ENCODE measurements at places on chromosomes 5 and 9.

- no peak for DNase-seq
These were observed 80.2 kb downstream of the ARRDC3 start for GRCh38 chr5:91302958-91303357.

DNA sequence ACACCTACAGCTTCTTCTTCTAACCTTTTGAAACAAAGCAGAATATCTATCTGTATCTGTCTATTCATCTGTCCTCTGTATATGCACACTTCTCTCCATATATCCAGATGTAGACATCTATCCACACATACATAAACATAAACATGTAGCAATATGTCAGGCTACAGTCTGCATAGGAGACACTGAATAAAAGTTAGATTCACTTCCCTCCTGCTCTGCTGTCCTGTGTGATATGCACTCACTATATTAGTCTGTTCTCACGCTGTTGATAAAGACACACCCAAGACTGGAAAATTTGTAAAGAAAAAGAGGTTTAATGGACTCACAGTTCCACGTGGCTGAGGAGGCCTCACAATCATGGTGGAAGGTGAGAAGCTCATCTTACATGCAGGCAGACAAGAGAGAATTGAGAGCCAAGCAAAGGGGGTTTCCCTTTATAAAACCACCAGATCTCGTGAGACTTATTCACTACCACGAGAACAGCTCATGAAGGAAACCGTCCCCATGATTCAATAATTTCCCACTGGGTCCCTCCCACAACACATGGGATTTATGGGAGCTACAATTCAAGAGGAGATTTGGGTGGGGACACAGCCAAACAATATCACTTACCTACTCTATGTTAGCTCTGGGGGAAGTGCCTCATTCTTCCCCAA lies 24.1 kb downstream of the RANBP3L start:
- no peak for DNase-seq

DNA sequence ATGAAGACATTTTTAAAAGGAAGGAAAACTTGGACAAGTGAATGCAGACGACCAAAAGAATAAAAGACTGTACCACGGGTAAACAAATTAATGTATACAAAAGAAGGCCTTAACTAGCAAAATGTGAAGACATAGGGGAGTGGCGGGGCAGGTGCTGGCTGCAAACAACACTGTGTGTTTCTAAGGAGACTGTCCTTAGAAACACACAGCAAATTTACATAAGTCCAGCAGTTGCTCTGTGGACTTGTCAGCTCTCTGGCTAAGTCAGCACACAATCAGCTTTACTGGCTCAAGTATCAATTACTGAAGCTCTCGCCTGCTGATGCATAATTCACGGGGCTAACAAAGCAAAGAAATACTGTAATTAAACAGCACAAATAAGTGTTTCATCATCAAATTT lies 24.8 kb downstream of the PTBP3 start:
- DNase-seq: no peak

- DNase-seq: no peak
These were observed 16.9 kb downstream of the CRB2 start for GRCh38 chr9:123372766-123373446.

GRCh38 chr5:123138774-123139173 lies 49.7 kb downstream of the PRDM6 start:
- DNase-seq: no peak

- DNase-seq: no peak
These were observed 255.4 kb upstream of the NFIL3 start for GRCh38 chr9:91678807-91679580.

DNA sequence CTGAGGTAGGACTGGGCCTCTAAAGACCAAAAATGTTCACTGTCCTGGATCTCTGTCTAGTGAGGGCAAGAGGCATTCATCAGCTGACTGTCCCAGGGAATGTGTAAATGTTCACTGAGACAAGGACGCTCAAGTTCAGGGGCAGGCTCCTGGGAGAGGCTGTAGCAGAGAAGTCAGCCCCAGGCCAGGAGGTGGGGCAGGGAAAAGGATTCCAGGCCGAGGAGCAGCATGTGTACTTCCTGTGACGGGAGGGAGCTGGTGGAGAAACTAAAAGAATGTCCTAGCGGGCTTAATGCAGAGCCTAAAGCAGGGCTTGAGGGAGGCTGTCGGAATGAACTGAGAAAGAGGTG lies 205.8 kb downstream of the GABBR2 start:
- no peak for DNase-seq

GRCh38 chr5:122429545-122430318 lies 117.7 kb downstream of the SNCAIP start:
- DNase-seq: no peak

GRCh38 chr9:20823051-20823450 lies 139.0 kb downstream of the FOCAD start:
- no peak for DNase-seq

DNA sequence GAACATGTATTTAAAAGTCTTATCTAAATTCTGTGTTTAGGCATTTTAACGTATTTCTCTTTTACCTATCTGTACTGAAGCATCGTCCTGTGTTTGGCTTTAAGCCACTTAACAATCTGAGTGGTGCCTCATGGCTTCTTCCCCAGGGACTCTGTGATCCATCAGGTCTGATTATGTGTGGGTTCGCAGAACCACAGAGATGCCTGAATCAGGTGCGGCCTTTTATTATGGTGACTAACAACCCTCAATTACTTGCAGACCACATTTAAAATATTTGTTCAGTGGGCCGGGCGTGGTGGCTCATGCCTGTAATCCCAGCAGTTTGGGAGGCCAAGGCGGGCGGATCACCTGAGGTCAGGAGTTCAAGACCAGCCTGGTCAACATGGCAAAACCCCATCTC lies 39.6 kb upstream of the SAP30L start:
- DNase-seq: no peak

DNA sequence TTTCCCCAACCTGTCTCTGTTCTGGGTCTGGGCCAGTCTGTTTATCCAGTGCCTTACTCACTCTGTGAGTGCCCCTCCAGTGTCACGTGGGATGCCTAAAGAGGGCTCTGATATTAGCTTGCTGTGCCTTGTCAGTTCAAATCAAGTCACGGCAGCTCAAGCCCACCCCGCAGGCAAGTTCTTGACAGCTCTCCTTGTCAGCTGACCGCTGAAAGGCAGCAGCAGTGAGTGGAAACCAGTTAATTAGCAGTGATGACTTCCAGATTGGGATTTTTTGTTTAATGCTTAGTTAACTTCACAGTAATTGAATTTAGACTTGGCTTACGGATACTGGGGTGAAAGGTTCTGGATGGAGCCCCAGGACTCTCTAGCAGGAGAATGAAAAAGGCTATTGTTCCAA lies 210.1 kb downstream of the PSAT1 start:
- DNase-seq: no peak

DNA sequence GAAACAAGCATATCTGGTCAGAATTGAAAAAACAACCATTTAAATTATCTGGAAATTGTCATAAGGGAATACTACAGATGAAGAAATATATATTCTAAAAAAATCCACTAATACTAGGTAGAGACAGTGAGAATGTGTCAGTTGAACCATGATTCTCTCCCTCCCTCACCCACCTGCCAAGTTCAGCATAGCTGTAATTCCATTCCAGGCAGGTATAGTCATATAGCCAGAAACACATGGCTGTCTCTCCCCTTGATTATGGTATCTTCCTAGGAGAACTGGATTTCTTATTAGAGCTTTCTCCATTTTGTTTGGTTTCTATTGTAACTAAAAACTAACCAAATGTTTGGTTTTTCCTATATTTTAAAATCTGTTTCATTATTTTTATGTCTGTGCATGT lies 509.2 kb downstream of the CDH10 start:
- DNase-seq: no peak

GRCh38 chr9:130894546-130894945 lies 2.1 kb downstream of the QRFP start:
- DNase-seq: no peak

GRCh38 chr5:74196233-74196632 lies 444.3 kb downstream of the ENC1 start:
- no peak for DNase-seq

DNA sequence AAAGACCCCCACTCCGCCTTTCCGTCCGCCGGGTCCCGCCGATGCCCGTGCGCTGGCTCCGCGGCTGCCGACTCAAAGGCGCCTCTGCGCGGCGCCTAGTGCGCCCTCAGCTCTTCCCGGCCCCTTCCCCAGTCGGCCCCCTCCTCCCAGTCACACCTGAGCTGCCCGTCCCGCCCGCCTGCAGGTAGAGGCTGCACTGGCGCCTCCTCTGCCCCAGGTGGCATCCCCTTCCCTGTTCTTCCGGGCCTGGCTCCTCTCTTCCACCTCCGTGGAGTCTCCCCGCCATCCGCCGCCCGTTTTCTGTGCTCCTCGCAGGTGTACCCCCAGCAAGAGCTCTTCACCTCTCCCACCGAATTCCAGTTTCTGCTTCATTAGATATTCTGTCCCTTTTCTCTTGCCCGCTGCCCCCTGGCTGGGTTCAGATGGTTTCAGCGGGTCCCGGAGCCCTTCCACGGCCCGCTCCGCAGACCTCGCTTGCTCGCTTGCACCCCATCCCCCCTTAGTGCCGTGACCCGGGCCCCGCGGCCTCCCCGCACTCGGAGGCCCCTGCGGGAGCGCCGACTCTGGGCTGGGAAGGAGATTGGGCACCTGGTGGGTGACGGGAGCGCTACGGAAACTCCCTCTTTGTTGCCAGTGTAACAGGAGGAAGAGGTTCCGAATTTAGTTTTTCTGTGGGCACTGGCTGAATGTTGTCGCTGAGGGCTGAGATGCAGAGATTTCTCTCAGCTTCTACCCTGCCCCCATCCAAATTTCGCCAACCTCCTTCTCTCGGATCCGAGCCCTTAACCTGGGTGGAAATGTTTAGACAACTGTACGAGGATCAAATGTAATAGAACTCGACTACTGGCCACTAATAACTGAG lies 809 bp downstream of the SLC44A1 start:
- peak; percentile 5 for DNase-seq

DNA sequence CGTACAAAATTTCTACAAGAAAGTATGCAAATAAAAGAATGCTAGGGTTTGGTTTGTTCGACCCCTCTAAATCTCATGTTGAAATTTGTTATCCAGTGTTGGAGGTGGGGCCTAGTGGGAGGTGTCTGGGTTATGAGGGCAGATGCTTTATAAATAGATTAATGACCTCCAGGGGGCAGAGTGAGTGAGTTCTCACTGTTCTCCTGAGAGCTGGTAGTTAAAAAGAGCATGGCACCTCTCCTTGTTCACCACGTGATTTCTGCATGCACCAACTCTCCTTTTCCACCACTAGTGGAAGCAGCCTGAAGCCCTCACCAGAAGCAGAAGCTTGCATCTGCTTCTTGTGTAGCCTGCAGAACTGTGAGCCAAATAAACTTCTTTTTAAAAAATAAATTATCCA lies 50.4 kb upstream of the FAM170A start:
- no peak for DNase-seq

DNA sequence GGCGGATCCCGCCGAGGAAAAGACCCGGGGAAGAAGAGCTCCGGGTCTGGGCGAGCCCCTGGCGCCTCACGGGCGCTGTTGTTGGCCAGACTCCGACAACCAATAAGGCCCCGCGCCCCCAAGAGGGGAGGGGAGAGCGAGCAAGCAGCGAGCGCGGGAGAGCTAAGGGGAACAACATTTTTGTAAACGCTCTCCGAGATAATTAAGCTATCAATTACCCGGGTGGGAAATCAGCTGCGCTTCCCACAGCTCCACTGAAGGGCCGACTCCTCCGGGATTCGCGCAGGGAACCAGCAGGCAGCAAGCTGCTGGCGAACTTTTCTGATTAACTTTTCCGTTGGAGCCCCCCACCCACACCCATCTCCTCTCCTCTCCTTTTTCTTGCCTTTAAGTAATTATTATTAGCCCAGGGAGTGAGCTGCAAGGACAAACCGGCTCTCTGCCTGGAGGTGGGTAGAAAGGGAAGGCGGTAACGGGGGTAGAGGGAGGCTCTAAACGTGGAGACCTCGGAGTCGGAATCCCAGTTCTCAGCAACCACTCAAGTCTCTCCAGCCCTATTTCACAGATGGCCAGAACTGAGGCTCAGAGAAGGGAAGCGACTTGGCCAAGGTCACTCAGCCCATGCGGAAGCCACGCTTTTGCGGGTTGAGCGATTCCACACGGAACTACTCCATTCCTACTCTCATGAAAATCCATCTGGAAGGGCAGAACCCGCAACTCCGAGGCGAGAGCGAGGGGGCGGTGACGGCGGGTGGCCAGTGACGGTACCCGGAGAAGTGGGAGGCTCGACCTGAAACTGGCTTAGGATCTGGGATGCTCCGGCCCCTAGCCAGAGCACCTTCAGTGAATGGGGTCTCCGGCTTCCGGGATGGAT lies 1.3 kb downstream of the ASTN2 start:
- no peak for DNase-seq

DNA sequence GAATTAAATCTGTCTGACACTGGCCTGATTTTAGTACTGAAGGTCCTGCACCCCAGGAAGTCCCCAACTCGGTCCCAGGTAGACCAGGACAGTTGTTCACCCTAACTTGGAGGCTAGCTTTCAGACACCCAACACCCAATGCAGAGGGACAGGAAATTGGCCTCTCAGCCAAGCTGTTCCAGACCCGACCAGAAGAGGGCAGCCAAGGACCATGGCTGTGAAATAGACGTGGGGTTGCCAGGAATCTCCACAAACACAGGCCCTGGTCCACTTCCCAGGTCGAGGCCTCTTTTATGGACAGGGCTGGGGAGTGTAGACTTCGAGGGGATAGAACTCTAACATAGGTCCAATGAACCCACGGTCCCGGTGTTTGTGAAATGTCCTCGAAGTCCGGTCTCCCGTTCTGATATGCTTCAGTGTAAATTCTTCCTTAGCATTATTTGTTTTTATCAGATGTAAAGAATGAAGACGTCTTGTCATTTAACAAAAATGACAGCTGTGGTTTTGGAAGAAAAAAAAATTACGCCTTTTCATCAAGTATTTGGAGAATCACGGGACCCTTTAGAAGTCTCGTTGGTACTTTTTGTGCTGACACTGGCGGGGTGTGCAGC lies 260.3 kb upstream of the ADAMTS16 start:
- no peak for DNase-seq

GRCh38 chr9:105345626-105346025 lies 101.2 kb downstream of the SLC44A1 start:
- DNase-seq: no peak

DNA sequence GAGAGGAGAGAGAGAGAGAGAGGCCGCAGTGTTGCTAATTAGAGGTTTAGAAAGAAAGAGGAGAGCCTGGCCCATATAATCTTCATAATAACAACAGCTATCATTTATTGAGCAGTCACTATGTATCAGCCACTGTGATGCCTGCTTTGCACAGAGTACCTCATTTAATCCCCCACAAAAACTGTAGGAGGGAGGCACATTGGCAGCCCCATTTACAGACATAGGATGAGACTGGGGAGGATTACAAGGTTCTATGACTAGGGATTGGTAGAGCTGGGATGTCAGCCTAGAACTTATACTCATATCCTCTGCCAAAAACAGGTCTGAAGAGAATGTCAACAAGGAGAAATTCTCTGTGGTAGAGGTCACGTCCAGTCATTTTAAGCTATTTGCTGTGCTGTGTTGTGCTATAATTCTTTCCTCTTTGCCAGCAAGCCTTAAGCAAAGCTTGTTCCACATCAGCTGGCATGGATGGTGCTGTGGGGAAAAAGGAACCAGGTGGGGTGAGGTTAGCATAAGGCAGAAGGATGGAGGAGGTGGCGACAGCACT lies 6.7 kb upstream of the GCNT4 start:
- no peak for DNase-seq

DNA sequence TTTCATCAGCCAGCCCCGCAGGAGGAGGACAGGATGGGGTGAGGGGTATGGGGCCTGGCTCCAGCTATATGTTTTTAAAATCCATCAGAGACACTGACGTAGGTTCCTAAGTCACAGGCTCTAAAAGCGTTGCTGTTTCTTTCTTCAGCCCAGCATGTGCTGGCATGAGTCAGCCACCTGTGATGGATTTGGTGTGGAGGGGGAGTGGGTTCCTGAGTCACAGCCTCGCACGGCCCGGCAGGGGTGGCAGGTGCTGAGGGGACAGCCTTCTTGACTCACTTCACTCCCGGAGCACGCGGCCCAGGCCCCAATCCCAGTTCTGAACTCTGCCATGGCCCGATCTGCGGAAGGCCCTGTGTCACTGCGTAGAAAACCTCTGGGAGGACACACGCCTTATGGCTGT lies 38.8 kb upstream of the RPL26L1 start:
- DNase-seq: no peak

All from stimulated activated CD8-positive, alpha-beta memory T cell treated with anti-CD3 and anti-CD28 coated beads, Interleukin-4, amount 100 ng/mL, for 1 hour (primary cell).